Melanocyte of skin (primary cell): ENCODE measurements at places on chromosomes 16 and 17. TPM values are rescaled to one million over a fixed set of nuclear protein-coding genes. Genes with fewer than 3 reads are reported as not detected.

The BCO1 gene
- 2.8 TPM in 1 of 2 replicates, not detected in the other for total RNA-seq

The EMC6 gene
- total RNA-seq = 19.6 and 26.5 TPM in 2 replicates

The SLC52A1 gene
- not detected in 2 replicates for total RNA-seq

The PHAF1 gene
- total RNA-seq = 16.4 and 16.5 TPM in 2 replicates
